ENCODE measurements at places on chromosomes 16 and 17.
A peak's percentile ranks its signal among the peaks of the same experiment; 100 is the strongest.

GRCh38 chr17:27413315-27413714, 42.9 kb upstream of the KSR1 start:
- no peak for DNase-seq

DNA sequence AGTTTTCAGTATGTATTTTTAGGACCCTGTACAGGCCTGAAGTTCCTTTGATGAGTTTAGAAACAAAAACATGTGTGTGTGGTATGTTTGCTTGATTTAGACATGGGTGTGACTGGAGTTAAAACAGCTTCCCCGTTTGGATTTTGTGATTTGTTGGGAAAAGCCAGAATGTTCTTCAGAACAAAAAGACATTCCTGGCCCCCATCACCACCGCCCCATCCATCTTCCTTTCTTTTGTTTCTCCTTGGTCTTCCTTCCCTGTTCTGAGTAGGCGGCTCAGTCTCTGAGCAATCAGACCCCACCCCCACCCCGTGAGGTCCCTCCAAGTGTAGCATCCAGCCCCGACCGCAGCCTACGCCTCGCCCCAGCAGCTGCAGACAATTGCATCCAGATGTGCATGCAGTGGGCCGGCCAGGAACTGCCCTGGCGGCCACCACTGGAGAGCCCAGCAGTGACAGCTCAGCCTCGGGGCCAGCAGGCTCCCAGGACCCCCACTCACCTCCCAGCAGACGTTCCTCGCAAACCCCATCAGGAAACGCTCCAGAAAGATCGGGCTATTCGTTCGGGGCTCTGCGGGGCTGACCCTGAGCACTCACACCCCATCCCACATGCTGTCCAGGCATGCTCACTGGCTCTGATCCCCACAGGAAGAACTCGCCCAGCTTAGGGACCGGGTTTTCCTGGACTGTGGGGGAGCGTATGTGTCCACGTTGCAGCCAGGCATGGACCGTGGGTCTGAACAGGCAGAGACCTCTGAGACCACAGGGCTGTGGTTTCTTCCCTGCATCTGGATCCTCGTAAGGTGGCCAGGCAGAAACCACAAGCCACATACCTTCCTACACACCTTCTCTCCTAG, 99.8 kb upstream of the CDH5 start:
- no peak for DNase-seq

DNA sequence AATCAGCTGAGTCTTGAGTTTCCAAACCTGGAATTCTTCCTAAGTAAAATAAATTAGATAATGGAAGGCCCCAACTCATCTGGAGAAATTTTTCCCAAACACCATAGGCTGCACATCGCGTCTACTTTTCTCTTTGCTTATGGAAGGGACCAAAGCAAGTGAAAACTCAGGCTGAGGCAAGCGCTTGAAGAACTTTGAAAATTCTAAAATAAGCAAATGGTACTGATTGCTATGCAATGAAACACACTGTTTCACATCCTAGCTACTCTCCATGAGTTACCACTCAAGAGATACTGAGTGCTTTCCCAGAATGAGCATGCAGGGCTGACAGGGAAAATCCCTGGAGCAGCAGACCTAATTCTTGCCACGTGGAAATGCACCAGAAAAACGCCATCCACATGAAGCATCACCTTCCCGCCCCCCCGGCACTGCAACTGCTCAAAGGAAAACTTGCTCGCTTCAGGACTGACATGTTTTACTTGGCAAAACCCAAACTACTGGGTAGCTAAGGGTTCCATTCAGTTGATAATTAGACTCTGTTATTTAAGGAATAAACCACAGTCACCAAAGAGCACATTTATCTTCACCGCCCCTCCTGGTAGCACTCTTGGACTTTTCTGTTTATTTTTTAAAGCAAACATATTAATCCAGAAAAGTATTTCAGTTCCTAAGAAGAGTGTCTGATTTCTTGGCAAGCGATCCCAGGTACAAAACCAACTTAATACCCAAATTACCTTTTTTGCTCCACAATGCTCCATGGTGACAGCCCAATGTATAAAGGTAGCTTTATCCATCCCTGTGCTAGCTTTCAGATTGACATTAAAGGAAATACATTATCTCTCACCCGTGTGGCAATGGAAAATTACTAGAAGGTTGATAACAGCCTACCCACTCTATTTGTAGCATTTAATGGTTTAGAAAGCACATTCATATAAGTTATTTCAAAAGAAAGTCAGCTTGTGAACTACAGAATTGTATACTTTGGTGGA, 62.5 kb downstream of the WDR59 start:
- DNase-seq, result peak; percentile 3

- DNase-seq, result no peak
These were observed 664.6 kb upstream of the CA10 start for GRCh38 chr17:52823155-52823554.

GRCh38 chr17:7549401-7550055, 670 bp downstream of the TNFSF12 start:
- no peak for DNase-seq

Measured in cardiac muscle cell (in vitro differentiated cells and primary cell).